ENCODE measurements at places on chromosomes 1 and 21.

DNA sequence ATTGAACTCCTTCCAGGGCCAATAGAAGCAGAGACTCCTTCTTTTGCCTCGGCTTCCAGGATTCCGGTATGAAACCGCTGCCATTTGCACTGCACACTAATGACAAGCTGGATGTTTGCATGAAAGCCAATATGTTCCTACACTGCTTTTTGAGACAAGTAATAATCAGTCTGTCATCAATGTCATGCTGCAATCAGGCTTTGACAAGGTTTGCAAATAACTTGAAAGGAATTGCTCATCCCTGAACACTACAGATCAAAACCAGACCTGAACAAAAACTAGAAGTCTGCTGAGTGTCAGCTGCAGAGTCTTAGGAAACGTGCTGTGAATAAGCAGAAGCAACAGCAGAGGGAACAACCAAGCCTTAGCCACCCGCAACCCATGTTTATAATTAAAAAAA lies 720.7 kb upstream of the CXADR start:
- DNase-seq, result no peak

GRCh38 chr1:145871994-145872924 lies 13.4 kb upstream of the PIAS3 start:
- DNase-seq, result no peak

- DNase-seq, result no peak
Measured at GRCh38 chr1:115257591-115257990, 80.5 kb downstream of the NGF start.

GRCh38 chr1:197065559-197065958 lies 1.5 kb downstream of the F13B start:
- no peak for DNase-seq

GRCh38 chr1:96544831-96545221 lies 176.8 kb upstream of the PTBP2 start:
- DNase-seq, result no peak

DNA sequence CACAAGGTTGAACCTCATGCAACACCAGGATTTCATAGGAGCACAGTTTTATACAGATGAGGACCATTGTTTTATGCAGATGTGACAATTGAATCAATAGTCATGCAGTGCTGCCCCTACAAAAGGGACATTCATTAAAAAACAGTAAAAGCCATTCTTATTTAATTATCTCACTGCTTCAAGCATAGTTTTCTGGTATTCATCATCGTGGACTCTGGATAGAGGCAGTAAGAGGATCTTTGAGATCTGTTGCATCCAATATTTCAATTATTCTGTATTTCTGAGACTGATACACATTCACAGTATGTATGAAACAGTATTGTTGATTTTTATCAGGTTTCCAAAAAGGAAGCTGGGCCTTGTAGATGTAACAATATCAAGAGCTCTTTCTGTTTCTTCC lies 237.6 kb downstream of the RYR2 start:
- DNase-seq, result no peak

GRCh38 chr1:244065063-244065793 lies 14.1 kb downstream of the ZBTB18 start:
- DNase-seq, result no peak

GRCh38 chr1:51922040-51922439 lies 43.5 kb upstream of the NRDC start:
- DNase-seq, result peak; percentile 29

DNA sequence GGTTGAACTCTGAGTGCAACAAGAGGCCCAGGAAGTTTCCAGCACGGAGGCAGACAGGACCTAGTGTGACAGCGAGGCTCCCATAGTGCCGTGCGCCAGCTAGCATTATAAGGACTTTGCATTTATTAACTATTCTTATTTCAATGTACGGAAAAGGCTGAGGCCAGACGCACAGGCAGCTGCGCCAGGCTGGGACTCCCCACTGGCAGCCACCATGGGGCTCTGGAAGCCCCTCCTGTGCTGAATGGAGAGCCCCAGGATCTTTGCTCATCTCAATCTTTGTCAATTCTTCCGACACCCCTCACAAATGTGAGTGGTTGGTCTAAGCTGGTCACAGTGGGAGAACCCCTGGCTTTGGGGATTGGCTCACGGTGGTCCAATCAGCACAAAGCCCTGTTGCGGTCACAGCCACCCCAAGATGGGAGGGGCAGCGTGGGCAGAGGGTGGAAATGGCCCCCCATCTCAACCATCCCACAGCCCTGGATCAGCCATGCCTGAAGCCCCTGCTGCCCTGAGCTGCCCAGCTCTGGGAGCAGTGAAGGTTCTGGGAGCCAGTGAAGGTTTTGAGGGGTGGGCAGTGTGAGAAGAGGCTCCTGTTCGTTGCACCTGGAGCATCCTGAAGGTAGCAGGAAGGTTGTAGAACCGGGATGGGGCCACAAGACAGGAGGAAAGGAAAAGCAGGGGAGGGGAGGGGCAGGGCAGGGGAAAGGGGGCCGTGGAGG lies 59.5 kb upstream of the ADARB1 start:
- DNase-seq, result no peak

DNA sequence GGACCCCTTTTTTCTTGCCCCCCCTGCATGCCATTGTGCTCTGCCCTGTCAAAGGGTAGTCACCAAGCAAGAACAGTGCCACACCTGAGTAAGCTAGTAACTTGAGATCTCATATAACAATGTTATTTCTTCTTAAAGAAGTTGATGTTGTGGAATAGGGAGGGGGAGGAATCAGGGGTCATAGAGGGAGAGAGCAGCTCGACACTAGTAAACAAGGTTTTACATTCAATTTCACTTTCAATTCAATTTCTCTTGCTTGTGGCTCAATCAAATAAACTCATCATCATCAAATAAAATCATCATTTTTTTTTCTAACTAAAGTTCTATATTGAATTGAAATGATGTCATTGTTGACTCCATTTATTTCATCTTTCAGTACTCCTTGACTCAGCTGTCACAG lies 106.4 kb downstream of the CRB1 start:
- DNase-seq, result no peak

DNA sequence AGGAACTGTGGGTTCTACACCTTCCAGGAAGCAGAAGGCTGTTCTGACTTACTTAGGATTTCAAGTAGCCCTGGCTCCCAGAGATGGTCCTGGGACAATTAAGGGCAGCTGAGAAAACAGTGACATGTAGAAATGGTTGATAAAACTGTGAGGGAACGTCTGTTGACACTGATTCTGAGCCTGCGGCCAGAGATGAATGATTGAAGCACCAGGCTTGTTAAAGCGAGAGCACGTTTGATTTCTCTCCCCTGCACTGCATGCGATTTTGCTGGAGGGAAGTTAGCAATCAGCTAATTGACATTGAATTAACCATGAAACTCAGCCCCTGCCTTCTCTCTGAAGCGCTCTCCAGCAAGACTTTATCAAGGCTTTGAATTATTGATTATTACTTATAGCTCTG lies 29.9 kb upstream of the POU3F1 start:
- no peak for DNase-seq

GRCh38 chr1:9101510-9102146 lies 27.3 kb downstream of the GPR157 start:
- peak; percentile 39 for DNase-seq

DNA sequence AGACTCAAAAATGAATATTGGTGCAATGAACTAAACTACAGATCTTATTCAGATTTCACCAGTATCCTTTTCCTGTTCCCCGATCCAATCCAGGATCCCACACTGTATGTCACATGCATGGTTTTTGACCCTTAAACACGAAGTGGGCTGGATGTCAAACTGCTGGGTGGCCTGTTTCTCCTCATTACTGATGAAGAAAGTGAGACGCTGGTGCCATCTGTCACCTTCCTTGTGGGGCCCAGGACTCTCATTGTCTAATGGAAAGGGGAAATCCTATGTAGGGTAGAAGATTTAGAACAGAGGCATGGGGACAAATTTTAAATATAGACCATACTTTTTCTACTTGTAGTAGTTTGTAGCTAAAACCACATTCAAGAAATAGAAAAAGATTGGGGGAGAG lies 56.2 kb downstream of the DISC1 start:
- no peak for DNase-seq

GRCh38 chr1:25523542-25523941 lies 19.9 kb upstream of the LDLRAP1 start:
- DNase-seq, result no peak

- DNase-seq, result peak; percentile 91
Measured at GRCh38 chr1:187264995-187265602, 436.4 kb downstream of the PLA2G4A start.

- DNase-seq, result no peak
Measured at GRCh38 chr1:85264150-85264549, 4.7 kb upstream of the C1orf52 start.

DNA sequence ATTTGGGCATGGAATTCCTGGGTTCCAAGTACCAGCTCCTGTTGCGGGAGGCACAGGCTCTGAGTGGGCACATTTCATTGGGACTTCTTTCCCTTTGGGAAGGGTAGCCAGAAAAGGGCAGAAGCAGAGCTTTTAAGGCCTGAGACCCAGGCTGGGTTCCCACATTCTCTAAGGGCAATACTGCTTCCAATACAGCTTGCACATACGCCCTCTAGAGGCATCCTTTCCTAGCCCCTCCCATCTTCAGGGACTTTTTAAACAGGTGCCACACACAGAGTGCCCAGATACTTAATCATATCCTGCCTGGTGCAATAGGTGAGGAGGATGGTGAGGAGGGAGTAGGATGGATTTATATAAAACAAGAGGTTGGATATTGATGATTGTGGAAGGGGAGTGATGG lies 5.7 kb downstream of the GPR88 start:
- no peak for DNase-seq

DNA sequence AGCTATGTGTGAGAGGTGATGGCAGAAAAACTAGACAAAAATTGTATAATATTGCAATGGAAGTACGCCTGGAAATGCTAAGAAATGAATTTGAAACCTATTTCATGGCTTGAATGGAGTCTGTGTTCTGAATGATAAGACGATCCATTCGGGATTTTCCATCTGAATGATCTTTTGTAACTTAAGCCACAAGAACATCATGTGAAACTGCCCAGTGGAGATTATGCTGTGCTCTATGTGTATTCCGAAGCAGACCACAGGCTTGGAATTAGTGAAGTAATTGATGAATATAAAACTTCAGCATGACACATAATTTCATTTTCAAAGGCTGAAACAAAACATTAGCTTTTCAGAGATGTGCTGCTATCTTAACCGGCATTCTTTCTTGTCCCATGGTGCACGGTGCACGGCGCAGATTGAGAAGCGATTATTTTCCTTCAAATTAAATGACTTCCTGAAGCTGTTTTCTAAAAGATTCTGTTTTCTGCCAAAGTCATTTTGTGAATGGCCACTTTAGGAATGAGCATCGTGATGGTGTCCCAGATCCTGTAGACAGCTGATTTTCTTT lies 652.9 kb downstream of the PLA2G4A start:
- no peak for DNase-seq

DNA sequence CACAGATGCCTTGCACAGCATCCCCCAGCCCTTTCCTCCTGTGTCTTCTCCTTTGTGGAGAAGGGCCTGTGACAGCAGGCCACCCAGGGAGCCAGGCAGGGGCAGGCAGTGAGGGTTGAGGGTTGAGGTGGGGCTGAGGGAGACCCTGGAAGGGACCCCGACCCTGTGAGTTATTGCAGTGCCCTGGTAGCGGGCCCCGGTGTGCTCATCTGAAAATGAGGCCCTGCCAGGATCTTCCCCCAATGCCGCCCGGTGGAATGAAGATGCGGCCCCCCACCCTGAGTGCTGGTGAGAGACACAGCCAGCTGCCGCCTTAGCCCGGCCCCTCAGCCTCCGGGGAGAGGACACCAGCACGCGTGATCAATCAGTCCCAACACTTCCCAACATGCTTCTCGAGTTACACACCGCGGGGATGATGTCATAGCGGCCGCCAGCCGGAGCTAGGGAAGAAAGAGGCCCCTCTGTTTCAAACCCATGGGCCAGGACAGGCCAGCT lies 36.2 kb upstream of the ACTRT2 start:
- no peak for DNase-seq

DNA sequence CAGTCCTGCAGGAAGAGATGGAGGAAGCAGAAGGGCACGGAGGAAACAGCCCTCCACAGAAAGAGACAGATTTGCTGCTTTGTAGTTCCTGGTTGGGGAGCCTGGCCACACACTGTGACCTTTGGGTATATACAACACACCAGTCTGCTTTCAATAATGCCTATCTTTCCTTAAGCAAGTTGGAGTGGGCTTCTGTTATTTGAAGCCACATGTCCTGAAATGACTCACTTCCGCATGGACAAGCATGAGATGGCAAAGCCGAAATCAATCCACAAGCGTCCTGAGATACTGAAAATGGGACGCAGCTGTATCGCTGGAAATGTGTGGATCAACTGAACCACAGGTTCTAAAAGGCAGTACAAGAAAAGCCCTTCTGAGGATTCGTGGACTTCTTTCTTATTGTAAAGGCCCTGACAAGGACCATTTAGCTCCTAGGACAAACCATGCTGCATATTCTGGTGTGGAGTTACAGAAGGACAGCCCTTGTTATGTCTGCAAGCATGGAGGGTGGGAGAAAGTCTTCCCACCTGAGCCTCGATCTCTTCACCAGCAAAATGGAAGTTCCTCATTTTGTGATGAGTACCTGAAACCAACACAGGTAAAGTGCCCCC lies 22.7 kb upstream of the FHAD1 start:
- no peak for DNase-seq

DNA sequence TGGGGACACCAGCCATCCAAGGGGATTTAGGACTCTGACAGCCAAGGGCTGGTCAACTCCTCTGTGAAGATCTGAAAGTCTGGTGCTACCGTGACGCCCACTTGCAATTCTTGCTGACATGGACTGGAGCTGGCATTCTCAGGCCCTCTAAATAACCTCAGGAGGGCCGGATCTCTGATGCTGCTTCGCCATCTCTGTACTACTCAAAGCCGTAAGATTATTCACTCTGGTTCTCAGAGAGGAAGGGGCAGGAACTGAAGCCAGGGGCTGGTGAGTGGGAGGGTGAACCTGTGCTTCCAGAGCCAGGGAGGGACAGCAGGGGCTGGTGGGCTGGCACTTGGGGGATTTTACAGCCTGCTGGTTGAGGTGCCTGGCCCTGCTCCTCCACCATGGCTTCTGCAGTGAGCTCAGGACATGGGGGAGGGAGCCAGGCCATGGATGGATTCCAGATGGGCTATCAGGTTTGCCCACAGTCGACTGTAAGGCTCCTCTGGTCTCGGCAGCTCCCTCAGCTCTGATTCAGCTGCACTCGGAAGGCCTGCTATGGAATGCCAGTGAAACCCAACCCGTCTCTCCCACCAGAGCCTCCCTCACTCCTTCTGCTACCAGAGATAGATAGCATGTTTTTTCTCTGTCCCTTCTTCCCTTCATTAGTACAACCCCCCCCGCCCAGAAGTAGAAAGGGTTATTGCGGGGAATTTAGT lies 84.5 kb downstream of the PLXNA2 start:
- DNase-seq, result no peak

Data from NCI-H1105 treated with DMSO at 0.1 percent for 48 hours (cell line).